Activated B cell treated with CpG ODN at 0.5 μM for 24 hours (primary cell): ENCODE measurements at places on chromosomes 12 and 14. TPM values are rescaled to one million over a fixed set of nuclear protein-coding genes. Genes with fewer than 3 reads are reported as not detected.

- no peak for DNase-seq
These were observed 93.2 kb downstream of the NAV3 start for GRCh38 chr12:77923882-77924281.

The LYSET gene
- 17.6 and 19.3 TPM in 2 replicates for total RNA-seq

GRCh38 chr14:98999901-99000300, 272.1 kb downstream of the BCL11B start:
- DNase-seq, result no peak

DNA sequence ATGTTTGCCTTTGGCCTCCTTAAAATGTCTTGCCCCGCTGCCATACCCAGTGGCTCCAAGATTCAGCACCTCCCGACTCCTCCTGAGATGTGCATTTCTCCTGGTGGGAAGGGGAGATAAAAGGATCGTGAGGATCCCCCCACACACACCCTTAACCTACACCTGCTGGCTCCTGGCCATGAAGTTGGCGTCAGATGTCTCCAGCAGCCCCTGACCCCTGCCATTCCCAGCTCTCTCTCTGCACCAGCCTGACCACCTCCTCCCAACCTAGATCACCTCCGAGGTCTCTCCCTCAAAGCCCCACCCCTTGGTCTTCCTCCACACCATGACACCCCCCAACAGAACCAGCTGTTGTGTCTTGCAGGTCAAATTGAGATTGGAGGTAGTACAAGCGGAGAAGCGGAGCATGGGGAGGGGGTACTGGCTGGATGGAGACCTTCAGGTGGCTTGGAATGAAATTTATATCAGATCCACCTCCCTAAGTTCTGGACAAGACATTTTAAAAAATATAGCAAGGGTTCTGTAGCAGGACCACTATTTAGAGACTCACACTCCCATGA, 151.1 kb upstream of the FKBP4 start:
- no peak for DNase-seq

GRCh38 chr12:18970603-18971002, 158.9 kb upstream of the PLEKHA5 start:
- DNase-seq, result no peak

- no peak for DNase-seq
These were observed 31.3 kb upstream of the BCAT1 start for GRCh38 chr12:24979976-24980730.

DNA sequence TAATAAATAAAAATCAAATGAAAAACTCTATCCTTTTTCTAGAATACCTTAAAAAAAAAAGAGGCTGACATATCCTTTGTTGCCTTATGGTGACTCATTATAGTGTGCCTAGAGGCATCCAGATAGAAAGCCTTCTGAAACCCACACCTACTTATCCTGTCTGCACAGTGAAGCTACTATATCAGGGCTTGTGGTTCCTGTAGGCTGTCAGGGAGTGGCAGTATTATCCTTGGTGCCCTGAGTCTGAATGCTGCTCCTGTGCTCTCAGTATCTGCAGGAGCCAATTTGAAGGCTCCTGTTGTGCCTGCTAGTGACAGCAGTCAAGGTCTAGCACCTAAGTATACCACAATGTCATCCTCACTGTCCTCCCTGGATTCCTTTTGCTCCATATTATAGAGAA, 168.4 kb upstream of the AVPR1A start:
- DNase-seq, result no peak

The KRT79 gene
- not detected in 2 replicates for total RNA-seq

The POTEG gene
- total RNA-seq, result not detected in 2 replicates

- DNase-seq, result no peak
These were observed 94.1 kb downstream of the PHLDA1 start for GRCh38 chr12:75937486-75937885.
